ENCODE measurements at places on chromosomes 6 and 20.

- no peak for DNase-seq
Measured at GRCh38 chr20:40754339-40754943, 65.4 kb upstream of the MAFB start.

GRCh38 chr20:26208296-26209091 is 511.8 kb upstream of the ZNF337 start:
- no peak for DNase-seq

DNA sequence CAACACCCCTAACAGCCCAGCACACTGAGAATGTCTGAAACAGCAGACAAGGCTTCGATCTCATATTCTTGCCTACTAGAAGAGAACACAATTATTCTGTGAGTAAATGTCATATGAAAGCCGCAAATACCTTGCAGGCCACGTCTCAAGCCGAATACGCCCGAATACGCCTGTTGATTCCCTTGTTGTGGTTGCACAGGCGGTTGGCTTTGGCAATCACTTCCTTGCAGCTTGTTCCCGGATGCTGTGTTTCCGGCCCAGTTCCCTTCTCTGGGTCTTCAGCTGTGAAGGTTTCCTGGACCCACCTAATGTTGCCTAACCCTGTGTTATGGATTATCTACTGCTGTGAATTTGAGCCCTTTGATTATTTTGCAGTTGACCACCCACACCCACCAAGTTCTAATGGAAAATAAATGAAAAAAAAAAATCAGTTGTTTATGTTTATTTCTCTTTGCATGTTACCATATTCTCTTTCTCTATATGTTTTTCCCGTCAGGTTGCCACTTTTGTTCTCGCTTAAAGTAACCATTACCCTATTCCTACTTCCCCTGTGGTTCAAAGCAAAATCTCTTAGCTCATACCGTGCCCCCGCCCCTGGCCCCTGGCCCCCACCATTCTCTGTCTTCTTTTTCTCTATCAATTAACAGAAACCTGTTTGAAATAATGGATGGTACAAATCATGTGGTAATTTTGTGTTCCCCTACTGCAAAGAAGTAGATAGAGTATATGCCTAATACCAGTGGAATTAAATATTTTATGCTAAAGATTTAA is 172.4 kb downstream of the ADGB start:
- no peak for DNase-seq

- DNase-seq, result no peak
Measured at GRCh38 chr6:144667532-144668503, 382.7 kb downstream of the UTRN start.

DNA sequence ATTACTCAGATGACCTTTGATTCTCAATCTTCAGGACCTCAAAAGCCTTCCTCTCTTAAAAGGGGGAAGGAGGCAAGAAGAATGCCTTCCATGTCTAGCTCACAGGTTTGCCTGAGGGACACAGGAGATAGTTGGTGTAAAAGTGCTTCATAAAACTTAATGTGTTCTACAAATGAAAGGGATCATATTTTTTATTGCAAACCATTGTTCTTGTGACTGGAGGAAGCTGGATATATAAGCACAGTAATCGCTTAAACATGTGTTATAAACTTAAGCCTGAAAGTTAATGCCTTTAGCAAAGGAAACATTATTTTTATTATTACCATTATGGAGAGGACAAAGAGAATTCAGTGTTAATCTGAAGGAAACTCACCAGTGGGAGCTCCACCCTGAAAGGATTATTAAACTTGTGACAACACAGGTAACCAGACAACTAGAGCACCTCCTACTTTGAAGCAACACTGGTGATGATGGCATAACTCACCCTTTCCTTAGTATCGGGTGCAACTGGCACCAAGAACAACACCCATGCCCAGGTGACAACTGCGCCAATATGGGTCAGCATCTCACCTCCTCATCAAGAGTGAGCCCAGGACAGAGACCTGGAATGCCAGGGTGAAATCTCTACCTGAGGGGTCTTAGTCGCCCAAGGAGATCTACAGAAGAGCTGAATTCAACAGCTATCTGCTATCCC is 288.7 kb upstream of the PRDM1 start:
- no peak for DNase-seq

GRCh38 chr6:35706468-35706867 is 17.8 kb upstream of the FKBP5 start:
- no peak for DNase-seq

Data from HuH-7.5 (cell line).